ENCODE measurements at places on chromosomes 12 and 14.

DNA sequence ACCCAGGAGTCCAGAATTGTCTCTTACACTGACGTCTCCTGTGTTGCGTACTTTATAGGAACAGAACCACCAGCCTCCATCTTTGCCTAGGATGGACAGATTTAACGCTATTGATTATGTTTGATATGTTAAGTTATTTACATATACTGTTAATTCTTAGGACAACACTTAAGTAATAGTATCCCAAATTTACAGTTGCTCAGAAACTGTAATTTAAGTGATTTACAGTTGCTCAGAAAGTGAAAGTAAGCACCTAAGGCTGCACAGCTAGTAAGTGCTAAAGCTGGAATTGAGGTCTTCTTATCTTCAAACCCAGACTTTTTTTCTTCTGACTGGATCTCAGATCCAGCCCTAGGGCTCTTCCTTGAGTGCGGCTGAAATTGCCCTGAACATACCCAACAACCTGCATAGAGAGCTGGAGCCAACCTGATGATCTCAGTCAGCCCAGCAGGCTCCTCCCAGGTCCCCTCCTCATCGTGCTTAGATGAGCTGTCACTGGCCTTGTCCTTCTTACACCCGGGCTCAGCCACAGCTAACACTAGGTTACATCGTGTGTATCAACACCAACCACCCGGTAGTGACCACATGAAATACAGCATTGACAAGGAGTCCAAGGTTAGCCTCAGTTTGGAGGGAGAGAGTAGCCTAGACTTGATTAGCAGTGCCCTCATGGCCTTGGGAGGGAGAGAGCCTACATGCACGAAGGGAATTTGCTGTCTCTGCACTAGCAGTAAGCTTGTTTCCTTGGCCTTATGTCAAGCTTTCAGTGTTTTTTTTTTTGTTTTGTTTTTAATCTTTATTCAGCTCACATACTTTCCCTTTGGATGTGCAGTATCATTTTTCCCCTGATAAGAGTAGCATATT lies 111.1 kb upstream of the ARHGAP5 start:
- no peak for DNase-seq

DNA sequence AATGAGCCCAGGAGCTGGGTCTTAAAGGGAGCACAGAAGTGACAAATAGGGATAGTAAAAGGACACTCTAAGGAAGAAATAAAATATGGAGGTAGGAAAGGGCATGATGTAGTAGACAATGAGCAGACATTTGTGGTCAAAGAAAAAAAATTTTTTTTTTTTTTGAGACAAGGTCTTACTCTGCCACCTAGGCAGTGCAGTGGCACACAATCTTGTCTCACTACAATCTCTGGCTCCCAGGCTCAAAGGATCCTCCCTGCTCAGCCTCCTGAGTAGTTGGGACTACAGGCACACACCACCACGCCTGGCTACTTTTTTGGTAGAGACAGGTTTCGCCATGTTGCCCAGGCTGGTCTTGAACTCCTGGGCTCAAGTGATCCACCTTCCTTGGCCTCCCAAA lies 8.5 kb downstream of the FKBP3 start:
- no peak for DNase-seq

GRCh38 chr12:108381787-108382436 lies 42.8 kb upstream of the CMKLR1 start:
- DNase-seq, result no peak

DNA sequence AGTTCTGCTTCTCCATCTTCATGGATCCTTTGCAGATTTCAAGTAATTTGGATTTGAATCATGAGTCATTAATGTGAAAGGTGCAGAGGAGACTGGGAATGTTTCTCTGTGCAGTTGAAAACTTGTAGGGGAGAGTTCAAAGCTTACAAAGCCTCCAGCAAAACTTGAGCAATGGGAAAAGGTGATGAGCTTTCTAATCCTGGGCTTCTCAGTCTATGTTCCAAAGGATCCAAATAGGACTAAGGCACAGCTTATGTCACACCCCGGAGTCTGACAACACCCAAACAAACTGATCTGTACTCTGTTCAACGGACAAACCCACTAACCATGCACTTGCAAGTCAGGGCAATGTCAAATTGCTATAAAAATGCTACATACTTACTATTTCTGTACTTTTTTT lies 134.8 kb downstream of the DUSP6 start:
- no peak for DNase-seq

GRCh38 chr12:2841056-2841650 lies 6.3 kb upstream of the NRIP2 start:
- no peak for DNase-seq

DNA sequence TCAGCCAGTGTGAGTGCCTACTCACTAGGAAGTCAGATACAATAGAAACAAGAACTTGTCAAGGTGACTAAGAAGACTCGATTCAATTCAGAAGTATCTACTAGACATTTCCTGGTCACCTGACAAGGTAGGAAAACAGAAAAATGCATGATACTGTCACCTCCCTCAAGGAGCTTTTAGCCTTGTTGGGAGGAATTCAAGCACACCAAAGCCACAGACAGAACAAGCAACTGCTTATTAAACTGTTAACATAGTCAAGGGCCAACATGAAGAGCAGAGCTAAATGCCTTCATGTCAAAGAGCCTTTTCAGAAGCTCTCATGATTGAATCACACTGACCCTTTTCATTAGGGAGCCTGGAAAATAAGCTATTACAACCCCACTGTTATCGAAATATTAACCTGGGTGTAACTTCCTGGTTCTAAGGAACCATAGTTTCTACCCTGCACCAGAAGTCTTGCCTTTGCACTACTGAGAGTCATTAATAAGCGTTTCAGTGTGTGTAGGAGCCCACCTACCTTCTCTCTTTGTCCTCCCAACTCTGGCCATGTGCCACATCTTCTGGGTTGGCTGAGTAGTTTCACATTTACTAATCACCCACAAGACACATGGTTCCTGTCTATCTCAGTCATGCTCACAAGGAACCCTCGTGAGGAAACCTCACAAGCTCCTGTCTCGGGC lies 31.0 kb upstream of the LGALS3 start:
- DNase-seq, result no peak

All from amniotic stem cell (primary cell).